T1000 (cell line): ENCODE measurements at places on chromosomes 12 and 14.
A peak's percentile ranks its signal among the peaks of the same experiment; 100 is the strongest.

GRCh38 chr12:19186722-19187661, 57.5 kb downstream of the PLEKHA5 start:
- no peak for DNase-seq

- DNase-seq = no peak
Measured at GRCh38 chr12:57191410-57191809, 25.2 kb upstream of the NXPH4 start.

GRCh38 chr12:93773122-93773871, 96.1 kb downstream of the CRADD start:
- DNase-seq = peak; percentile 100

DNA sequence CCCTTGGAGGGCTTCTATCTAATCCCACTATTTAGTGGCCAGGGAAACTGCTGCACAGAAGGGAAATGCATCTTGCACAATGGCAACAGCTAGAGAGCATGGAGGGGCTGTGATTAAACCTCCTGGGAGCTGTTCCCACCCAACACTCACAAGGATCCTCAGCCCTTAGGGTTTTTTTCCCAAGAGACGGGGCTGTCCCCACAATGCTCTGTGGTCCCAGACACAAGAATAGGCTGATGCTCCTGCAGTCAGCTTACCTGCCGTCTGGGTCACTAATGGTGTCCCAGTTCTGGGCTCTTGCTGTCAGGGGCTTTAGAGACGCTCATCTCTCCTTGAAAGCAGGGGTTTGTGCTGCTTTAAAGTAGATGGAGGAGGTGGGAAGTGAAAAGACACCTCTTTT, 4.6 kb downstream of the SERPINA1 start:
- DNase-seq = no peak

DNA sequence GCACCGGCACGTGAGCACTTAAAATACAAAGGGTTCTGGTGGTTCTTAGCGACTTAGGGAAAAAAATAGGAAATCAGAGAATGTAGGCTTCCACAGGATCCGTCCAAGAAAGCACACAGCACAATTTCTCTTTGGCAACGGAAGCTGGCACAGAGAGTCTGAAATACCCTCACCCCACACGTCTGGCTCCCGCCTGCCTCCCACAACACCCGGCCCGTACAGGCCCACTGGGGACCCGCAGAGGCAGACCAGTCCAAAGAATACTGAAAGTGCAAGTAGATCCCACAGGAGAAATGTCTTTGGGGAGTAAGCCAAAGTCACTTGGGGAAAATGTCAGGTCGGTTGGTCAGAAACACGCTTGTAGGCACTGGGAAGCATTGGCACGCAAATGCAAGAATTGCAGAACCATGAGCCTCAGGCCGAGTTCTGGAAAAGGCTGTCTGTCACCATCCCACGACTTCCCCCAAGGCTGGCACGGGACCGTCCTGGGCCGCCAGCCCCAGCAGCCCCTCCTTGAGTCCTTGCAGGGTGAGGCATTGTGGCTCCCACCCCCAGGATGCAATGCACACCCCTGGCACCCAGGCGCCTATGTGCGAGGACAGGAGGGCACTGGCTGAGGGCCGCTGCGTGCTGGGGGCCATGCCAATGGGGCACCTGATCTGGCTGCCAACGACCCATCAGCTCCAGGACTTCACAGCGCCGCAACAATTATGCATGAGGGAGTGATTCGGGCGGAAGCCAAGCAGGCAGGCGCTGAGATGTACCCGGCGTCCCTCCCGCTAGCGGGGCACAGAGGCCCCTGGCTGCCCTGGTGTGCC, 29.7 kb downstream of the CHGA start:
- no peak for DNase-seq
